ENCODE measurements at places on chromosomes 13 and 19.

- DNase-seq: peak; percentile 59
Measured at GRCh38 chr13:77898097-77898496, 20.5 kb downstream of the EDNRB start.

- DNase-seq: no peak
Measured at GRCh38 chr13:33957497-33957905, 139.6 kb downstream of the RFC3 start.

DNA sequence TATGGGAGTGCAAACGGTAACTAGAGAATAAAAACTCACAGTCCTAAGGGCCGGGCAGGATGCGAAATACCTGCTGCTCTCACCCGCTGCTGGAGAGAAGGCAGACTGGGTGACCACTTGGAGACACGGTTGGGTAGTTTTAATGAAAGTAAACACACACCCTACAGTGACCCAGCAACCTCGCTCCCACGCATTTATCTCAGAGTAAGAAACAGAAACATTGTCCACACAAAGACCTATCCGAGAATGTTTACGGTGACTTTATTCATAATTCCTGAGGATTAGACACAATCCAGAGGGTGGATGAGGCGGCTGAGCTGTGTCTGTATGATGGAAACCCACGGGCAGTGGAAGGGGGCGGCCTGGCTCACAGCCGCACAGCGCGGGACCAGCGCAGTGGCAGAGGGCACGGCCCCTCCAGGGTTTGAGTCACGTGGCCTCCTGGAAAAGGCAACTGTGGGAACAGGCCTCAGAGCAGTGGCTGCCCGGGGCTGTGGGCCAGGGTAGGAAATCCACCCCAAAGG, 73.5 kb upstream of the C13orf46 start:
- peak; percentile 55 for DNase-seq

GRCh38 chr13:107562203-107562602, 653.1 kb downstream of the LIG4 start:
- DNase-seq: no peak

DNA sequence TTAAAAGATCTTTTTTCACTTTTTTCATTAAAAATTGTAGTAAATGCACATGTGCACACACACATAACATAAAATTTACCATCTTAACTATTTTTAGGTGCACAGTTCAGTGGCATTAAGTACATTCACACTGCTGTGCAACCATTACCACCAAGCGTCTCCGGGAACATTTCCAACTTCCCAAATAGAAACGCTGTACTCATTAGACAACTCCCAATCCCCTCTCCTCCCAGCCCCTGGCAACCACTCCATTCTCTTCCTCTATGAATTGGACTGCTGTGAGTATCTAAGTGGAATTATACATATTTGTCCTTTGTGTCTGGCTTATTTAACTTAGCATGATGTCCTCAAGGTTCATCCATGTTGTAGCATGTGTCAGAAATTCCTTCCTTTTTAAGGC, 11.6 kb downstream of the GJB2 start:
- DNase-seq: no peak

DNA sequence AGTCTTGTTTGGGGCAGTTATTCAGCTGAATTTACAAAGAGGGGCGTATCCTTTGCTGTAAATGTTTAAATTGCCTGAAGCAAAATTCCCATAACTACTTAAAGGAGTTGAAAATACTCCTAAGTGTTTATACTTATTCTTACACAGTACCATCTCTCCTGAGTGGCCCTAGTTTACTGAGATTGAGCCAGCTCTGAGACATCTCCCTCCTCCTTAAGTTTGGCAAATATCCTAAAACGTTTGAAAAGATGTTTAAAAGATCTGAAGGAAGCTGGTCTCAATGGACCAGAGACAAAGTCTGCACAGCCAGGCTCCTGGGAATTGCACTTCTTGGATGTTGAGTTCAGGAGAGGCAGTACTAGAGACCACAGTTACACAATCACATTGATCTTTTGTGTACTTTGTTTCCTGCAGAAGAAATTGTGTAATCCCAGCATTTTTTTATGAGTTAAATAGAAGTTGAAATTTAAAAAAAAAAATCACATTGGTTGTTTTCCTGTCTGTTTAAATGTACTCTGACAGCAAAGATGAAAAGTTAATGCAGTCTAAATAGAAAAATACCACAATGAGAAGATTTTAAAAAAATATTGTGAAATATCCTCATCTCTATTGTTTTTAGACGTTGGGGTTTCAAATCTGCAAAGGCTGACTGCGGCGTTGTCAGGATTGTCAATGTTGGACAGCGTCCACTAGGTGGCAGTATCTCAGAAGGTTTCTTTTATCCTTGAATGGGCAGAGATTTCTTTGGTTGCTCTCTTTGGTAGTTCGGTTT, 20.7 kb downstream of the TNFSF11 start:
- DNase-seq: peak; percentile 40

DNA sequence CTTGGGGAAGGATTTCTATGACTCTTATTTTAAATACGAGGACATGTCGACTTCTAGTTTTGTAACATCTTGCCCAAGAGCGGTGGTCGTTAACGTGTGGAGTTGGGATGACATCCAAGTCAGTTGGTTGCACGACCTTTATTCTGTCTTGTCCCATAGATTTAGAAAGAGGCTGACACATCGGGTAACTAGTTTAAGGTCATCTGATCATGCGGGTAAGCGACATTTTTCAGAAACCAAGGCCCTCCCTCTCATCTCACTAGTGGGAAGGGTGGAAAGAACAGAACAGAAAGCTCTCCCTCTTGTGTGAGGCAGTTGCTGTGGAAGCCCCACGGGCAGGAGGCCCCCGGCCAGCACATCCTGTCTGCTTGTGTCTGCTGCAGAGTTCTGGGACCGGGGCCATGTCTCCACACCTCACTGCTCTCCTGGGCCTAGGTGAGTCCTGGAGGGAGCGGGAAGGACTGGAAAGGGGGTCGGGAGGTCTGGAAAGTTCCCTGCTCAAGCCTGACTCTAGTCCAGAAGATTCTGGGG, at the start of gene LAIR2:
TSS of gene LAIR2 (plus strand) at position 314 of the 531 bp plus-strand sequence. CDS start at position 402, 88 bp downstream.
- DNase-seq: no peak

DNA sequence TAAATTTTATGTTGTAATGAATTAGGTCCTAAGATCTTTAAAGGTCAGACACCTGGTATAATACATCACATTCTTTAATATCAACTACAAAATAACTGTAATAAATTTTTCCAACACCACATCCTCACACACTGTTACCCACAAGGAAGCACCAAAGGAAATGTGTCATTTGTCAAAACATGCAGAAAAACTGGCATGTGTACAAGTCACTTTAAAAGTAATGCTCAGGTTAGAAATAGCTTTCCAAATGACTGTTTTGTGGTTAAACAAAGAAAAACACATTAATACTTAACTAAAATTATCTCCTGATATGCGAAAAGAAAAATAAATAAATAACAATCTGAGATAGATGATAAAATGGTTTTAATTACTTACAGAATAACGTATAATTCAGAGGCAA, 74.7 kb downstream of the MZT1 start:
- no peak for DNase-seq

DNA sequence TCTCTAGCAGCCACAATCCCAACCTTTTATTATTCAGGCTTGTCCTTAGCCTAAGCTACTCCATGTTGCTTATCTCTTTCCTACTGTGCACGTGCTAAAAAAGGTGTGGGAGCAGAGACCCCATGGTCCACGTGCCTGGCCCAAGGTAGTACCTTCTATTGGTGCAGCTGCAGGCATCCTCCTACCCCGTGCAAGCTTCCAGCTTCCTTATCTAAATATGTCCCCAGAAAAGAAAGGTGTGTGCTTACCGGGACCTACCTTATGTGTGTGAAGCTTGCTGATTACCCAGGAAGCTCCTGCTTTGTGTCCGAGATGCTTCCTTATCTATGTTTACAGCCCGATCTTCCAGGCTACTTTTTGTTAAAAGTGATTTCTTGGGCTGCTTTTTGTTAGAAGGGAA, 2382.4 kb downstream of the PCDH9 start:
- DNase-seq: no peak

GRCh38 chr13:106630650-106631049, 62.7 kb upstream of the ARGLU1 start:
- no peak for DNase-seq

DNA sequence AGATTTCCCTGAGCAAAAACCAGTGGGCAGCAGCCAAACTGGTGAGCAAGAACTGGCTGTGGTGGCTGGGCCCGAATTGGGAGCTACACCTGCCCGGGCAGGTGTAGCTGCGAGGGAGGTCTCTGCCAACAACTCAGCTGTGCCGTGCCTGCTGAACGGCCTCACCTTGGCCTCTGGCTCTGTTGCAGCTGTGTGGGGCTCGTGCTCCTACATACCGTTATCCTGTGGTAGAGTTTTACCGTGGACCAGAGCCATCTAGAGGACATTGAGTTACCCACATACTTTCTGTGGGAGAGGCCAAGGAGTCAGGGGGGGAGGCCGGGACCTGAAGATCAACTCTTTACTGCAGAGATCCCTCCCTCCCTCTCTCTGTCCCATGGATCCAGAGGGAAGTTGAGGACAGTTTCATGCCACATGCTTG, 113.2 kb downstream of the TM9SF2 start:
- DNase-seq: no peak

DNA sequence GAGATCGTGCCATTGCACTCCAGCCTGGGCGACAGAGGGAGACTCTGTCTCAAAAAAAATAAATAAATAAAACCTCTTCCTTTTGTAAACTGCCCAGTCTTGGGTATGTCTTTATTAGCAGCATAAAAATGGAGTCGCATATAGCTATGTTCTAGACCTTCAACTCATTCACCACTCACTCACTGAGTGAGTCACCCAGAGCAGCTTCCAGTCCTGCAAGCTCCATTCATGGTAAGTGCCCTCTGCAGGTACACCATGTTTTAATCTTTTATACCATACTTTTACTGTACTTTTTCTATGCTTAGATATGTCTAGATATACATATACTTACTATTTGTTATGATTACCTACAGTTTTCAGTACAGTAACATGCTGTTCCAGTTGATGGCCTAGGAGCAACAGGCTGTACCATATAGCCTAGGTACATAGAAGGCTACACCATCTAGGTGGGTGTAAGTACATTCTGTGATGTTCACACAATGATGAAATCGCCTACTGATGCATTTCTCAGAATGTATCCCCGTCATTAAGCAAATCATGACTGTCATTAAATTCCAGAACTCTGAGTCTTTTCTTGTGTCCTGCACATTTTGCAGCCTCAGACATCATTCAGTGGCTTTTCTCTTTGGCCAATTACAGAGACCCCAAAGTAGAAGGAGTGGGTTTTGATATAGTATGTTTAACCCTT, 13.7 kb upstream of the FARP1 start:
- DNase-seq: no peak

GRCh38 chr13:46126552-46127357, 21.9 kb upstream of the CPB2 start:
- no peak for DNase-seq

- DNase-seq: no peak
Measured at GRCh38 chr13:45325806-45326205, 15.2 kb downstream of the TPT1 start.

DNA sequence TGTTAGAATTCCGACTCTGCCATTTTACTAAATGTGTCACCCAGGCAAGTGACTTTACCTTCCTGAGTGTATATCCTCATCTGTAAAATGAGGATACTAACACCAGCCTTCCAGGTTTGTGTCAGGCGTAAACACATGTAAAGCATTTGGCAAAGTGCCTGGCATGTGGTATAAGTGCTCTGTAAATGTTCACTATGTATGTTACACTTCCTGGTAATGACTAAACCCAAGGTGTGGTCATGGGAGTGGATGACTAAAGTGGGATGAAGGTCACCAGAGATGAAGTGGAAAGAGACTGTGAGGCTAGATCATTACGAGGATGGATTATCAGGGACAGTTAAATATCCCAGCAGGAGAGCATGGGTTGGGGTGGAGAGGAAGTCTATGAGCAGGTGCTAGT, 25.6 kb downstream of the DEDD2 start:
- peak; percentile 60 for DNase-seq

DNA sequence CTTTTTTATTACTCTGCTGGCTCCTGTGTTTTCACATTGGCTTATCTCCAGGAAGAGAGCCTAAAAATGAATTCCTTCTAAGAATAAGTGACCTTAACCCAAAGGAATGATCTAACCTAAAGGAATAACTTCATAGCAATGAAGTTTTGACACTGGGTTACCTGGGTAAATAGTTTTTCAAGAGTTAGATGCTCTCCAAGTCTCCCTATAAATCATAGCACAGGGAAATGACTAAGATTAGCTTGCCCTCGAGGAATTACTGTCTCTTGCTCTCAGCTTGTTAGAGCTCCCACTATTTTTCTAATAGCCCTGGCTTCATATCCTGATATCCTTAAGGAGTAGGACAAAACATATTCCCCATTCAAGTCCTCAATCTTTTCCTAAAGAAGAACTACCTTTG, 66.3 kb downstream of the SPRY2 start:
- no peak for DNase-seq

- DNase-seq: no peak
Measured at GRCh38 chr13:19157461-19157860, 24.2 kb downstream of the TUBA3C start.

- no peak for DNase-seq
Measured at GRCh38 chr19:48364598-48365348, 606 bp downstream of the SYNGR4 start.

- DNase-seq: no peak
Measured at GRCh38 chr19:788686-788982, 8.6 kb upstream of the PTBP1 start.

DNA sequence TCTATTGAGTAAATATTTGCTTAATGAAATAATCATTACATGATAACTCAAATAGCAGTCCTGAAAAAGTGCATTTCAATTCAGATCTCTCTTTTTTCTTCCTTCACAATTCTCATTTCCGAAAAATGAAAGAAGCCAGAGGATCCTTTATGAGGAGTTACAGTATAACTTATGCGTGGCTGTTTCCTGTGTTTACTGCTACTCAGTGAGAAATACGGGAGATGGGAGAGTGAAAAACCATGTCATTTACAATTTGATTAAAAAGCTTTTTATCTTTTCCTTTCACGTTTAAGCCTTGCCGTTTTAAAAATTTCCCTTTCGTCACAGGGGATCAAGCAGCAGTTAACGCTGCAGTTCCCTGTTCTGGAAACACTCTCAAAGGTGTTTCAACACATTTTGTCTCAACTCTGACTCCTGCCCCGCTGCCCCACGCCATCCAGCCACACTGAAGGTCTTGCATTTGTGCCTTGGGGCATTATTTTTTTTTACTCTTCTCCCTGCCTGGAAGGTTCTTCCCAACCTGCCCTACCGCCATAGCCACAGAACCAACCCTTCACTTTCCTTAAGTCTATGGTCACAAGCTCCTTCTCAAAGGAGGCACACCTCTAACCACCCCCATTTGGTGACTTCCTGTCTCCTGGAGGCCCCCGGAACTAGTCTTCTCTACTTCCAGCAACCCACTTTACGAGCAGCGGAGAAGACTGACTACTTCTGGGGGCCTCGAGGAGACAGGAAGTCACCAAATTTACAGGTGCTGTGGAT, 17.0 kb downstream of the KL start:
- DNase-seq: no peak

DNA sequence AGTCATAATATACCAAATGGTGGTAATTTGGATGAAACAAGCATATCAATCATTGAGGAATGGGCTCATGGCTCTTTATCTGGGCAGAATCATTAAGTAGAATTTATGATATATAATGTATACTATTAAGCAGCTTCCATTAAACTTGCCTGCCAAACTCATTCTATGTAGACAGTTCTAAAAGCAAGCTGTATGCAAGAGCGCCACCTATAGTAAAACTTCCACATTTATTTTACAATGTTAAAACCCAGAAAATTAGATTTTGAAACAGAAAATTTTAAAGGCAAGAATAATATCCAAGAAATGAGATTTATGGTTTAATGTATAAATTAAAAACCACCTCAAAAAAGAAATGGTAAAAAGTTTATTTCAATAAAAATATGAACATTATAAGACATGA, 161.5 kb downstream of the MZT1 start:
- DNase-seq: no peak
